ENCODE measurements at places on chromosomes 7 and 10.

- no peak for DNase-seq
These were observed 253.6 kb downstream of the SORCS3 start for GRCh38 chr10:104894681-104895080.

DNA sequence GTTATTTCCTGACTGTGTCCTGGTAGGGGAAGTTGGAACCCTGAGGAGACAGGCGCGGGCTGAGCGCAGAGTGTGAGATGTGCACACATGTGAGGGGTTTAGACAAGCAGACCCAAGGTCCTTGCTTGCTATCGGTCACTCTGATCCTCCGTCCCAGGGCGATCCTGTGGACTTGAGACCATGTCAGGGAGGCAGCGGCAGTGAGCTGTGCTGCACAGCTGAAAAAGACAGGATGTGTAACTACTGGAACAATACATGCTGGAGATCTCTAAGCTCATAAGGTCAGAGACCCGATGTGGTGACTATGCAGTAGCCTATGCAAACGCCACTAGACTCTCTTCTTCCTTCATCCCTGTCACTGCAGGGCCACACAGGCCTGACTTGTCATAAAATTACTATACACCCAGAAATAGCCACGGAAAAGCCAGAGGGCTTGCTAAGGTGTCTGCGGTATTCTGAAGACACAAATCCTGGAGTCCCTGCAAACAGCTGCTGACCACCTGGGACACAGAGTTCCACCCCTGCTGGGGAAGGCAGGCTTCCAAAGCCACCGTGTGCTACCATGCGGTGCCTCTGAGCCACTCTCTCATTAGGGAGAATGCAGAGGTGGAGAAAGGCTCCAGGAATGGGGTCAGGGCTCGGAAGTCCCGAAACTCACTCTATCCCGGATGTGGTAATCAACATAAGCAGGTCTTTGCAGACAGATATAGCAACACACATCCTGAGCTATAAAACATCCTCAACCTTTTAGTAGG, 91.1 kb upstream of the DDC start:
- DNase-seq, result no peak

DNA sequence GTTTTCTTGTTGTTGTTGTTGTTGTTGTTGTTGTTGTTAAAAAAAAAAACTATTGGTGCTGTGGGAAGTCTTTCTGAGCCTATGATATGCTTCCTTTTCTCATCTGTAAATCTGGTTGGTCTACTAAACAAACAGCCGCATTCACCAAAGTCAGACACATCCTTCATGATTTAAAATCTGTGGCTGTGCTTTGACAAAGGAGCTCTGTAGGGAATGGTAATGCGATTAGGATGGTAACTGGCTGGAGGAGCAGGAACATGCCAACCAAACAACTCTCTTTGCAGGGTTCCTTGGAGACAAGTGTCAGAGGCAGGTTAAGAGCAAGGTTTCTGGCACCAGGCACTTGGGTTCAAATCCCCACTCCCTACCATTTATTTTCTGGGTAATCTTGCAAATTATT, 14.9 kb upstream of the SP4 start:
- DNase-seq, result no peak

DNA sequence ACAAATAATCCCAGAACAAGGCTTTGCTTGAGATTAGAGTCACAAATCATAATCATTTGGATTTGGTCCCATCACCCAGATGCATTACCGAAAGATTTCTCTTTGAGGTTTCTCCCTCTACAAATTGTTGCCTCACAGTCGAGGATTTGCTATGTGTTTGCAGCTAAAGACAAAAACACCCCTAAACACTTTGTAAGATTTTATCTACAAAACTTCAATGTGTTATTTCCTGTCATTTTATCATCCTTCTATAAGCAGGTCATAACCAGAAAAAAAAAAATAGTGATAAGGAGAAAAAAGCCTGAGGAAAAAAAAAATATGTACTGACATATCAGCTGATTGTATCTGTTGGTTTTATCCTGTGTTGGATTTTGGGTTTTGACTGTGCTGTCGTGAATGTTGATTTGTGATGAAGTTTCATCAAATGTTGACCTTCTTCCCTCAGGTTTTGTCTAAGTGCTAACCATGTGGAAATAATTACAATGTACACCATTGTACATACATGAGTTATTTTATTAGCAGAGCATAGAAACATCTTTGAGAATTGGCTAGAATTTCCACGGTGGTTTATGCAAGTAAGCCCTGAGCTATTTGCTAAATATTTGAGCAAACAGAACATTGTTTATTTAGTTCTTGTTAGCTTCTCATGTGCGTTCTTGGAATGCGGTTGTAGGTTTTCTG, 274.4 kb downstream of the NEBL start:
- no peak for DNase-seq

- no peak for DNase-seq
These were observed 12.2 kb upstream of the RSBN1L start for GRCh38 chr7:77684030-77684429.

DNA sequence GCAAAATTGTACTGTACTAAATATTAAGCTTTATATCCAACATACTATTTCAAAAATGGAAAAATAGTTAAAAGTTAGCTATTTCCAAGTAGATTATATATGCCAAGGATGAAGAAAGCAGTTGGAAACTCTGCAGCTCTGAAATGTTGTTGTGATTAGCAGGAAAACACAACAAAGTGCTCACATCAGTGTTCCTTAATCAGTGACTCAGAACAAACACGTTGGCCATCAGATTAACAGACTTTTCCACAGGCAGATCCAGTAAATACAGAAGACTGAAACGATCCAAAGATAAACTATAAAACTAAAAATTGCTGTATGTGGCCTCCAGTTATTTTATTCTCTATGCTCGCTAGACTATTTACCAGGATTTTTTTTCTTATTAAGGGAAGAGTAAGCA, 99.6 kb upstream of the SEMA3D start:
- no peak for DNase-seq

GRCh38 chr7:2438186-2438585, 34.8 kb downstream of the CHST12 start:
- no peak for DNase-seq

DNA sequence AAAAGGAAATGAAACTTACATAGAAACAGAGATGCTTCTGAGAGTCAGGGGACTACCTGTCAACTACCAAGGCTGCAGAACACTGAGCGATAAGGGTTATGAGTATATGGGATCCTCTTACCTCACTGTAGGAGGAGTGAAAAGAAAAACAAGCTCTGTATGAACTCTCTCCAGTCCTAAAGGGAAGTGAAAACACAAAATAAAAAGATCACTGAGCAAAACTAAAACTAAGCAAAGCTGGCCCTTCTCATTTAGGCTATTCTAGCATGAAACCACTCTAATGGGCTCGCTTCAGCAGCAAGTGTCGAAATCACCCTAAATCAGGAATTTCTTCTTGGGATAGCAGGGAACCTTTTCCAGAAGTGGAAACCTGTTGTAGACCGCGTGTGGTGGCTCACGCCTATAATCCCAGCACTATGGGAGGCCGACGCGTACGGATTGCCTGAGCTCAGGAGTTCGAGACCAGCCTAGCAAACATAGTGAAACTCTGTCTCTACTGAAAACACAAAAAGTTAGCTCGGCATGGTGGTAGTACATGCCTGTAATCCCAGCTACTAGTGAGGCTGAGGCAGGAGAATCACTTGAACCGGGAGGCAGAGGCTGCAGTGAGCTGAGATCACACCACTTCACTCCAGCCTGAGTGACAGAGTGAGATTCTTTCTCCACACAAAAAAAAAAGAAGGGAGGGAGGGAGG, 27.0 kb downstream of the DCLRE1C start:
- peak; percentile 86 for DNase-seq

DNA sequence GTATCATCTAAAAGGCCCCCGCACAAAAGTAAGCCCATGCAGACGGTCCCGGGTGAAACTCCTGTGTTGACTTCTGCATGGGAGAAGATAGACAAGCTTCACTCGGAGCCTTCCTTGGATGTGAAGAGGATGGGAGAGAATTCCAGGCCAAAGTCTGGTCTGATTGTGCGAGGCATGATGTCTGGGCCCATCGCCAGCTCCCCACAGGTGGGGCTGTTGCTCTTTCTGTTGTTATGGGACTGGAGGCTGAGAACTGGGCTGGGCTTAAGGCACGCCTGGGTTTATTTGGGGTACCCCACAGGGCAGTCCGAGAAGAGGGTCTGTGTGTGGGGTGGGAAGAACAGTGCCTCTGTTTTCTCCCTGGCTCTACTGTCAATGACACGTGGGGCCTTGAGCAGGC, 14.6 kb downstream of the MINDY4 start:
- DNase-seq, result no peak

DNA sequence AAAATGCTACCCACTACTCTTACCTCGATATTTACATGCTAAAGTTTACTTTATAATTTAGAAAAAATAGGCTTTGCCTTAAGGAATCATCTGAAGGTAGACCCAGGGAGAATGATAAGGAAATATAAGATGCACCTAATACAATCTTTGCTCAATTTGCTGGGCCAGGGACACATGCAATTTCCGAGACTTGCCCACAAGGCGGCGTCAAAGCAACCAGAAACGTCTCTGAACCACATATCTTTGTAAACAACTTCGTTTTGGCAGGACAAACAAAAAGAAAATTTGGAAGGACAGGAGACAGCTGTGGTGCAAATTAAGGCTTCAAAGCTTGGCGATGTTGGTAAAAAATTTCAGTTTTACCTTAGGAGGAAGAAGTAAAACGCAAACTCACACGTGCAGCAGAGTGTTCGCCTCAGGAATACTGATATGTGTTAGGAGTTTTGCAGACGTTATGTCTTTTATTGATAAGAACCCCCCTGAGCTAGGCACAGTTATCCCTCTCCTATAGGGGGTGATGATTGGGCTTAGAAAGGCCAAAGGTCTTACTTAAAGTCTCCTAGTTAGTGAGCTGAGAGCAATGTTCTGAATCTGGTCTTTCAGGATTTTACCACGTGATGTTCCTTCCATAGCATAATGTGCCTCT, 134.3 kb downstream of the PRKCQ start:
- DNase-seq, result peak; percentile 58

DNA sequence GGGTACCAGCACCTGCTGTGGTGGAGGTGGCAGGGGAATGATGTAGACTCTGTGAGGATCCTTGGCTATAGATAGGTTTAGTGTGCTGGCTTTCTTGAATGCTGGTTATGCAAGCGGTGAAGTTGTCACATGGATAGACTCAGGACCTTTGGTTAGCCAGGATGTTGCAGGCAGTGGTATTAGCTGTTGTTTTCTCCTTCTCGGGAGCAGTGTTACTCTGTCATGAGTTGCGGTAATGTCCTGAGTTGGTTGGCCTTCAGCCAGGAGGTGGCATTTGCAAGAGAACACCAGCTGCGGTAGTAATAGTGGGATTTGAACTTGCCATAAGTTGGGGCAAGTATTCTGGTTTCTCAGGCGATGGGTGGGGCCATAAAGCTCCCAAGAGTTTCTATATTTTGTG, 10.8 kb downstream of the AGK start:
- no peak for DNase-seq

GRCh38 chr10:83089335-83089734, 1050.0 kb upstream of the GHITM start:
- no peak for DNase-seq

GRCh38 chr7:18927134-18927533, 190.3 kb downstream of the TWIST1 start:
- no peak for DNase-seq

- DNase-seq, result no peak
These were observed 51.1 kb upstream of the AHR start for GRCh38 chr7:17247357-17247756.

DNA sequence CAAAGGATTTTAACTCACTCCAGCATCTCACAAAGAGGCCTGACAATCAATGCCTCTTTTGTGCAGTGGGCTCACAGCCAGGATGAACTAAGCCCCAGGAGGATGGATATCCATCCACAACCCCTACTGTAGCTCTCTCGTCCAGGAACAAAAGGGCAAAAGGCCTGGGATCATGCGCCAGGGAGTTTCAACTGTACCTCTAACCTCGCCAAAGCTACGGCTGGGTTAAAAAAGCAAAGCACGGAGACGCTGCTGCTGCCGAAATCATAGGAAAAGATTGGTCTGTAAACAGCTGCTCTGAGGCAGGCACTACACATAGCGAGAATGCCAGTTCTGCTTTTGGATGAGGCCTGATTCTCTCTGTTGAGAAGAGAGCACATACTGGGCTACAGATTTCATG, 32.1 kb downstream of the VSTM4 start:
- no peak for DNase-seq

- DNase-seq, result no peak
These were observed at the start of gene LGI1 for GRCh38 chr10:93757801-93758507. LGI1 (plus strand) TSS chr10:93757936; CDS start chr10:93758145, 209 bp downstream.

- DNase-seq, result no peak
These were observed 9.4 kb downstream of the EBF3 start for GRCh38 chr10:129954492-129955315.

GRCh38 chr10:73589563-73590126, 1.5 kb downstream of the USP54 start:
- no peak for DNase-seq

DNA sequence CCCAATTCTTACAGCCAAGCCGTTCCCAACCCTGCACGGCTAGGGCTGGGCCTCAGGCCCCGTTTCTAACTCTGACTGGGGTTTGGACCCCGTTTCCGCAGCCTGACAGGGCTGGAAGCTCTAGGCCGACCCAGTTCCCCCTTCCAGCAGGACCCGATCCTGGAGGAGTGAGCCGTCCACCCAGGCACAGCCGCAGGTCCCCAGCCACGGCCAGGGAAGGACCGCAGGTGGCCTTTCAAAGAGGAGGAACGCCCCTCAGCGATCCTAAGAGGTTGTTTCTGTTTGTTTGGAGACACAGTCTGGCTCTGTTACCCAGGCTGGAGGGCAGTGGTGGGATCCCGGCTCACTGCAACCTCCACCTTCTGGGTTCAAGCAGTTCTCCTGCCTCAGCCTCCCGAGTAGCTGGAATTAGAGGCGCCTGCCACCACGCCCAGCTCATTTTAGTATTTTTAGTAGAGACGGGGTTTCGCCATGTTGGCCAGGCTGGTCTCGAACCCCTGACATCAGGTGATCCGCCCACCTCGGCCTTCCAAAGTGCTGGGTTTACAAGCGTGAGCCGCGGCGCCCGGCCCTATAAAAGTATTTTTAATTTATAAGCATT, 778 bp upstream of the GET4 start:
- DNase-seq, result no peak

DNA sequence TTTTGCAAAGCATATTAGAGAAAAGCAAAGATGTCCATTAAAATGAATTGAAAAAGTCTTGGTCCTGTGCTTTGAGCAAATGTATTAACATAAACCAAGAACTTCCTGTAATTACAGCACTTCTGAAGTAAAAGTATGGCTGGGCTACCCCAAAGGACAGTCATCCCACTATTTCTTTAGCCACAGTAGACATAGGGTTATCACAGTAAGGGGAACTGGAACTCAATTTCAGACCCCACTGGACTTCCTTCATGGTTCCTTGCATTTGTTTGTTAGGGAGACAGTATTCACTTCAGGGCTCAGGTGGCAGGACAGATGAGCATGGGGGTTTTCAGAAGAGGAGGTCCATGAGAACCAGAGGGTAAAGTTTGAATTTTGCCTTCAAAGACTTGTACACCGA, 203.1 kb upstream of the PDE1C start:
- DNase-seq, result no peak

DNA sequence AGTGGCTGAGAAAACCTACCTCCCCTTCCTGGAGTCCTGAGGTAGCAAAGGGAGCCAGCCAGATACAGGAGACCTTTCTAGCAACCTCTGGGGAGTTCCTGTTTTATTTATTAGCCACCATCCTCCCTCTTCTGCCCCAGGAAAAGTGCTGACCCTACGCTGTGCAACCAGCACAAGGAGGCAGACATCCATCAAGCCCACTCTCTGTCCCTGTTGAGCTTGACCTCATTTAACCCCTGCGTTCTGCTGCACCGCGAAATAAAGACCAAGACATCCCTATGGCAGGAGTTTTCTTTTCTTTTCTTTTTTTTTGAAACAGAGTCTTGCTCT, 25.3 kb upstream of the ANKRD2 start:
- no peak for DNase-seq
